OCI-LY7 (cell line): ENCODE measurements at places on chromosomes 1 and 21.

DNA sequence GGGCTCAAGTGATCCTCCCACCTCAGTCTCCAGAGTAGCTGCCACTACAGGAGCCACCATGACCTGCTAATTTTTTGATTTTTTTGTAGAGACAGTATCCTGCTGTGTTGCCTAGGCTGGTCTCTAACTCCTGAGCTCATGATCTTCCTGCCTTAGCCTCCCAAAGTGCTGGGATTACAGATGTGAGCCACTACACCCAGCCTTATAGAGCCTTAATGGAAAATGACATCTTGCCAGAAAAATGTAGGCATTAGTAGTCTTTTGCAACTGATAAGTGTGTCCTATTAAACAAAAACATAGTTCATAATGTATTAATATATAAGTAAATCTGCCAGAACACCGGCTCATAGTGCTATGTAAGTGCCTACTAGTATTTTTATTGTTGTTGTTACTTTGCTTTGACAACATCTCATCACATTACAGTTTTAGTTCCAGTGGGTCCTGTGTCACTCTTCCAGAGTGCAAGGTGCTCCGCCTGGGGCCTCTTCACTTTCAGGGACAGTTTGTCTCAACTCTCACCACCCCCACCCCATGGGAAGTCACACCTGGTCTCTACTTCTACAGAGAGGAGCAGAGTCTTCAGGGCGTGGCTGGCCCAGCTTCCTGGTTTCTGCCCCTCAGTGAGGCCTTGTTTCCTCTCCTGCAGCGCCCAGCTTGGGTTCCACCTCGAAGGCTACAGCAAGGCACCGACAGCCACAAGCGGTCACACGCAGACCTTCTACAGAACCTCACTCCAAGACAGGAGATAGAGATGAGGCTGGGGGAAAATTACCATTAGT, 30.1 kb downstream of the RHOU start:
- peak; percentile 22 for DNase-seq

DNA sequence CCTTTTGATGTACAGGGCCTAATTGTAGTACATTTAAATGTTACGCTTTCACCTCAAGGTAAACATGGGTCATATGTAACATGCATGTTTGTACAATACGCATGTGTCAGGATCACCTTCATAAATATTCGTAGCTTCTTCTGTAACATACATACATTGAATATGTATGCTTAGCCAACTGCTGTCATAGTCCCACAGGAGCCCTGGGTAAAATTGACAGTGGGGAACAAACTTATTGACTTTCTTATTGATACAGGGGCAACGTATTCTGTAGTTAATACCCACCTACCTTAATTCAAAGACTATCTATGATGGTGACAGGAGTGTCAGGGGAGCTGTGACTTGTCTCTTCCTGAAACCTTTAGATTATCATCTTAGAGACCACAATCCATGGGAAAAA, 3.7 kb upstream of the REN start:
- DNase-seq: peak; percentile 68

GRCh38 chr1:201063145-201063544, 39.6 kb upstream of the KIF21B start:
- no peak for DNase-seq

DNA sequence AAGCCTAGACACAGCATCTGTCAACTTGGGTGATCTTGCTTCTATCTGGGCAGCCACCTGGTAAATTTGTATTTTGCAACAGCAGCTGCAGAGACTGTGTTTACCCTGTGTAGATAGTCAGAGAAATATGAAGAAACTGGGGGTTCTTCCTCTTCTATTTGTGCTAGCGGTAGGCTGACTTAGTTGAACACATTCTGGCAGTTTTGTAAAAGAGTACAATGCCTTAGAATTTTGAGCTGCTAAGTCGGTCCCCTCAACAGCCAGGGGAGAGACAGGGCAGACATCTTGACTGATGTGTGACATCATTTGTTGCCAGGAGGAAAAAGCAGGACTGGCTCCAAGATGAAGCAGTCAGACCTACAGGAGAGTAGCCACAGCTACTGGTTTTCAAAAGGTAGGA, 53.7 kb downstream of the KCNJ6 start:
- DNase-seq: peak; percentile 14

DNA sequence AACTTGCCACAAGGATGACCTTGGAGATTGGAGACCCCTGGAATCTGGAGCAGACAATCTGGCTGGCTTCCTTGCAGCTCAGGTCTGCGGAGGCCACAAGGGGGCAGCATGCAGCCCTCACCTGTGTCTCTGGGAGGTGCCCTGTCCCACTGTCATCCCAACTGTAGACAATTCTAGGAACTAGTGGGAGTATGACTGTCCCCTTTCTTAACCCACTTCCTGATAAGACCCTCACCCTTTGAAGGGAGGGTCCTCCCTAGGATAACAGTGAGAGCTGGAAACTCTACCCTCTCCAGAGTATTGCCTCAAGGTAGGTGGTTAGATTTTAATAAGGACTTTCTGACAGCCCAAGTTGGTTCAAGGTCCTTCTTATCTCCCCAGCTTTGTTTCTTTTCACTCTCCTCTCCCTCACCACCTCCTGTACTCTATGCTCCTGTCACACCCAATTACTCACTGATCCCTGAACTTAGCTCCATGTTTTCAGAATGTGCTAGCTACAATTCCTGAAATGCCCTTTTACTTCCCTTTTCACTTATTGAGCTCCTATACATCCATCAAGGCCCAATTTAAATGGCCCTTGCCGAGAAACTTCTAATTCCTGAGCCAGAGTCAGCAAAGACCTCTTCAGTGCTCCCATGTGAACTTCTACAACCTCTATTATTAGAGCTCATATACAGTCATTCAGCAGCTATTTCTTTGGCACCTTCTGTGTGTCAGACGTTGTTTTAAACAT, 9.2 kb upstream of the KCNQ4 start:
- peak; percentile 61 for DNase-seq

DNA sequence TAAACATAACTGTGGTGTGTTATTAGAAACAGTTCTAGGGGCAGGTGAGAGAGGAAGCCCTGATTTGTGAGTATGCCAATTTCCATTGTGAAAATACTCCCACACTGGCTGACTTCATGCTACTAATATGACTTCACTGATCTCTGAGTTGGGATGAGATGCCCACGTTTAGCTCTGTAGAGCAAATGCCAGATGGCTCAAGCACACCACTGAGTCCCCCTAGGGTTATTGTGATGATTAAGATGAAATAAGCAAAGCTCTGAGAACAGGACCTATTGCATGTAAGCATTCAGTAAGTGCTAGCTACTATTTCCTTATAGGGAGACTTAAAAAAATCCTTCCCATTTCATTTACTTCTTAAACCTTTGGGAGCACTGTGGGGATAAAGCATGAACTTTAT, 117.6 kb downstream of the CENPF start:
- DNase-seq: no peak

GRCh38 chr1:8831340-8831739, 13.9 kb upstream of the RERE start:
- no peak for DNase-seq

DNA sequence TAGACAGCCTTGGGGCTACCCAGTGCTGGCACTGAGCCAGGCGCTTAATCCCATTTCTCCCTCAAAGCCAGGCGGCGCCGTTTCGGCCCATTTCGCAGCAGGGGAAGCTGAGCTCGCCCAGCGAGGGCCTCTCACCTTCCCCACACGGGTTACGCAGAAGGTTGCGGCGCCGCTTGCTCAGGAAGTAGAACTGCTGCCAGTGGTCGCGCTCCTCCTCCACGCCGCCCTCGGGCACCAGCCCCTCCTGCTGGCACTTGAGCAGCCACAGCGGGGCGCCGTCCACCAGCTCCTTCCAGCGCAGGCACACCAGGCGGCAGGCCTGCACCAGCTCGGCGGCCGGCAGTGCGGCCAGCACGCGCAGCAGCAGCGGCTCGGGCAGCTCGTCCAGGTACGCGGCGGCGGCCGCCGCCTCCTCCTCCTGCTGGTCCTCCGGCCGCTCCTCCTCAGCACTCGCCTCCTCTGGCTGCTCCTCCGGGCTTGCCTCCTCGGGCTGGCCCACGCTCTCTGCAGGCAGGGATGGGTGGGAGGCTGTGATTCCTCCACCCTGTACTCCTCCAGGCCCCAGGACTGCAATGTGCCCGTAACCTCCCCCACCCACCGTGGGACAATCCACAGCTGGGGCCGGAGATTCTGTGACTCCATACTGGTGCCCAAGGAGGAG, 3.8 kb downstream of the FBXO2 start:
- peak; percentile 79 for DNase-seq

DNA sequence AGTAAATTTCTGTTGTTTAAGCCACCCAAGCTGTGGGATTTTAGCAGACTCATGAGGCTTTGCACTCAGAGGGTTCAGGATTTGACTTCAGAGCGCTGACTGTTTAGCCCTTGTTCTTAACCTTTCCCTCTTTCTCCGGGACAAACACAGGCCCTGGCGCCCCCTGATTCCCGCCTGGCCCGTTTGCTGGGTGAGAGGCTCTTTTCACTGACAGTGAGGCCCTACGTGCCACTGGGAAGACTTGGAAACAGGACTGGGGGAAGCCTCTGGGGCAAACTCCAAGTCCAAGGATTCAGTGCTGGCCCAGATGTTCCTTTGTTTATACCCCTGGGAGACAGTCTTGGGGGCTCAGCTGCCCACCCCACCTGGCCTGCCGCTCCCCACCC, 11.7 kb upstream of the TRIM63 start:
- no peak for DNase-seq

- DNase-seq: no peak
Observed at GRCh38 chr21:31449921-31450535, 106.0 kb upstream of the TIAM1 start.

DNA sequence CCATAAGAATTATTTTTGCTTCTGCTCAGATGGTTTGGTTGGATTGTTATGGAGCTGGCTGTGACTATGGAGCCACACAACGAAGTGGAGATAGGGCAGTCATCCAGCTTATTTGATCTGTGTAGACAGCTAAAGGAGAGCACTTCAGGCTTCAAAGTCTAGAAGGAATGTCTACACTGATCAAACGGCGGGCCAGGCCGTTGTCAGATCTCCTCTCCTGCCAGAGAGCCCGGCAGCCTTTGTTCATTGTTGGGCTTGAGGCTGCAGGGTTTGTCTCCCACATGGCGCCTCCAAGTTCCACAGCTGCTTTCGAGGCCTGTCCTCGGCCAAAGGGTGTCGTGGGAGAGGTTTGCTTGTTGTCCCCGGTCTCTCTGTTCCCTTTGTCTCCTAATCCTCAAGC, 2.8 kb upstream of the STMN1 start:
- DNase-seq: no peak

GRCh38 chr21:46037331-46038325, 56.1 kb downstream of the COL6A1 start:
- no peak for DNase-seq

DNA sequence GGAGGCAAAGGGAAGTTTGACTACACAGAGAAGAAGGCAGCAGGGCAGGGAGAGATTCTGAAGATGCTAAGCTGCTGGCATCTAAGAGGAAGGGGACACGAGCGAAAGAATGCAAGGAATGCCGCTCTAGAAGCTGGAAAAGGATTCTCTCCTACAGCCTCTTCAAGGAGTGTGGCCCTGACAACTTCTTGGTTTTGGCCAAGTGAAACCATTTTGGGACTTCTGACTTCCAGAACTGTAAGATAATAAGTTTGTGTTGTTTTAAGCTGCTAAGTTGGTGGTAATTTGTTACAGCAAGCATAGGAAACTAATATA, 28.5 kb downstream of the MGST3 start:
- DNase-seq: no peak

GRCh38 chr1:147223740-147224615, 1.2 kb downstream of the FMO5 start:
- DNase-seq: no peak

DNA sequence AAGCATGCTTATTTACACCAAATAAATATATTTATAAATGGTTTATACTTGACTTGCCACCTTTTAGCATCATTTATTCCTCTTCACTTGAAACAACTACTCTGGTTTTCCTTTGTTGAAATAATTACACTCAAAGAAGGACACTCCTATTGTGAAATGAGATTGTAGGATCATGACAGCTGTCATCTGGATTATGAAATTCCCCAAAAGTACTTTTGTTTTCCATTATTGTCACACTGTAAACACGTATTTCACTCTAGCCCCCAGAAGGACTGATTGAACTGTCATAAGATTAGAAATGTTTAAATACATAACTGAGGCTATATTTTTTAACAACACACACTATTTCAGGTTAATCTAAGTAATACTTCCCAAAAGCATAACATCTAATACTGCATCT, 593.8 kb downstream of the LRRIQ3 start:
- DNase-seq: no peak

DNA sequence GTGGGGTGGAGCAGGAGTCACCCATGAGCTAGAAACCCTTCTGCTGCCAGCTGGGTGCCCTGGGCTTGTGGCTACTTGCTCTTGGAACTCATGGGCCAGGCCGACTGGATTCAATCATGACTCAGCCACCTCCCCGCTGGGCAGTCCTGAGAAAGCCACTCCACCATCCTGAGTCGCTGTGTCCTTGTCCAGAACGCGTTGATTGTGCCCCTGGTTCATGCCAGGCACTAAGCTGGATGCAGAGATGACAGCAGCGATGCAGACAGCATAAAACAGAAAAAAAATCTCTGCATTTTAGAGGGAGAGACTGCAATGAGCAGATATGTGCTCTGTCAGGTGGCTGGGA, 10.6 kb downstream of the PADI1 start:
- DNase-seq: no peak

DNA sequence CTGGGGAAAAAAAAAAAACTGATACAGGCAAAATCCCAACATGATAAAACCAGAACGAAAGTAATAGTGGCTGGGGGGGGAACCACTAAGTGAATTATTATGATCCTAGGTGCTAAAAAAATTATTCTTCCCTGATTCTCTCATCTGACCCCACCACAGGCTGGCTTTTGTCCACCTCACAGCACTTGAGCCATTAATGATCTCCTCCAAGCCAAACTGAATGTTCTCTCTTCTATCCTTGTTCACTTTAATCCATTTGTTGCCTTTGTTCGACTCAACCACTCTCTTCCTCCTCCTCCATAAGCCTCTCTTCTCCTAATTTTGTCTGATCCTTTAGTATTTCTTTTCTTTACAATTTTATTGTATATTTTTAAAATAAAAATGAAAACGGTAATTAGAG, 16.0 kb upstream of the SMYD2 start:
- no peak for DNase-seq

GRCh38 chr1:84611796-84612195, 37.6 kb upstream of the CTBS start:
- DNase-seq: no peak

GRCh38 chr1:100077531-100077930, 55.2 kb downstream of the SASS6 start:
- no peak for DNase-seq

GRCh38 chr1:244319283-244320132, 132.2 kb downstream of the ADSS2 start:
- DNase-seq: peak; percentile 7

- DNase-seq: no peak
Observed at GRCh38 chr1:30258876-30259275, 464.5 kb downstream of the MATN1 start.

GRCh38 chr1:202938287-202938925, 11.4 kb upstream of the KLHL12 start:
- DNase-seq: no peak

DNA sequence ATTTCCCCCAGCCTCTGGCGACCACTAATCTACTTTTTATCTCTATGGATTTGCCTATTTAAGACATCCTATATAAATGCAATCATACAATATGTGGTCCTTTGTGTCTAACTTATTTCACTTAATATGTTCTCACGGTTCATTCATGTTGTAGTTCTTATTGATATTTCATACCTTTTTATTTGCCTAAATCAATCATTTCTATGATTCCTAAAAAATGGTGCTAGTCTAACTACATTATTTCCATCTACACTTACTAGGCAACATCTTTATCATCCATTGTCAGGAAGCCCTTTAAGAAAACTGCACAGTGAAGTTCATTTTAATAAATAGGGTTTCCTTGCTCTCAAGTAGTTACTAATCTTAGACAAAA, 380 bp upstream of the FBXO28 start:
- no peak for DNase-seq

GRCh38 chr1:247467129-247467528, 9.2 kb upstream of the OR2B11 start:
- DNase-seq: no peak
